ENCODE measurements at places on chromosomes 6 and 20. TPM values are rescaled to one million over a fixed set of nuclear protein-coding genes. Genes with fewer than 3 reads are reported as not detected.

Gene MYBL2
- total RNA-seq, result 77.0 TPM

Gene MICAL1
- 21.5 TPM for total RNA-seq

Gene IFT52
- total RNA-seq, result 21.2 TPM

Gene FAM209B
- total RNA-seq, result not detected

Gene FAM162B
- total RNA-seq, result 0.23 TPM

Gene SIRPB1
- 8.0 TPM for total RNA-seq

Gene TRDN
- not detected for total RNA-seq

Gene HDGFL1
- total RNA-seq, result not detected

Gene DCBLD1
- total RNA-seq, result 6.1 TPM

Gene PRR3
- total RNA-seq, result 5.2 TPM

Gene SLC26A8
- 1.4 TPM for total RNA-seq

Gene BEND6
- total RNA-seq, result 2.6 TPM

Gene JAG1
- 26.3 TPM for total RNA-seq

Gene LY86
- not detected for total RNA-seq

Gene COL19A1
- not detected for total RNA-seq

Gene HTR1E
- total RNA-seq, result not detected

Gene RBM24
- total RNA-seq, result 5.4 TPM

Gene RNF39
- total RNA-seq, result not detected

Gene CCN6
- 1.4 TPM for total RNA-seq

Gene SIRPG
- total RNA-seq, result not detected

Gene NDRG3
- 16.7 TPM for total RNA-seq

Gene COL21A1
- not detected for total RNA-seq

All from epithelial cell of proximal tubule (primary cell).